ENCODE measurements at places on chromosomes 12 and 14.

- no peak for DNase-seq
Observed at GRCh38 chr12:15726027-15726877, 62.9 kb downstream of the EPS8 start.

- peak; percentile 86 for DNase-seq
Observed at GRCh38 chr12:57069523-57069922, 9.1 kb downstream of the NEMP1 start.

DNA sequence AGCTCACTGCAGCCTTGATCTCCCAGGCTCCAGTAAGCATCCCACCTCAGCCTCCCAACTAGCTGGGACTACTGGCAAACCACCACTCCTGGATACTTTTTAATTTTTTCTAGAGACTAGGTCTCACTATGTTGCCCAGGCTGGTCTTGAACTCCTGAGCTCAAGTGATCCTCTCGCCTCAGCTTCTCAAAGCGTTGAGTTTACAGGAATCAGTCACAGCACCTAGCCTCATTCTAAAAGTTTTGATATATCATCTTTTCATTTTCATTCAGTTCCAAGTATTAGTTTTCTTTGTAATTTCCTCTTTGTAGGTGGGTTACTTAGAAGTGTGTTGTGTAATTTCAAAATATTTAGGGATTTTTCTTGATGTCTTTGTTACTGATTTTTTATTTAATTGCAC is 9.6 kb downstream of the CBX5 start:
- no peak for DNase-seq

DNA sequence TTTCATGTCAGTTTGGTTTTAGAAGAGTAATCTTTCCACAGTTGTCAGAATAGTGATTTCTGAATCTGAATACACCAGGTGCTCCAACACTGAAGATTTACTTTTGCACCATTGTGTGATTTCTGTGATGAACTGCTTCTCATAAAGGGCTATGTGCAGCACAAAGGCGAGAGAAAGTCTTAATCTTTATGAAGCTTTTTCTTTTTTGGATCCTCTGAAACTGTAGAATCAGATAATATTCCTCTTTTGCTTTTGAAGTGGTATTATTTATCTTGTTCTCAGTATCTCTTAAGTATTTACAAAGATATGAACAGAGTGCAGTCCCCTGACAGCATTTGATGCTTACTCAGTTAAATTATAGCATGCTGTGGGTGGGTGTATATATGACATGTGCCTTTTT is 207.8 kb downstream of the NAV3 start:
- no peak for DNase-seq

GRCh38 chr14:94400422-94400841 is 12.0 kb upstream of the SERPINA1 start:
- DNase-seq, result no peak

- DNase-seq, result no peak
Observed at GRCh38 chr12:68245180-68246021, 8.0 kb downstream of the IL22 start.

DNA sequence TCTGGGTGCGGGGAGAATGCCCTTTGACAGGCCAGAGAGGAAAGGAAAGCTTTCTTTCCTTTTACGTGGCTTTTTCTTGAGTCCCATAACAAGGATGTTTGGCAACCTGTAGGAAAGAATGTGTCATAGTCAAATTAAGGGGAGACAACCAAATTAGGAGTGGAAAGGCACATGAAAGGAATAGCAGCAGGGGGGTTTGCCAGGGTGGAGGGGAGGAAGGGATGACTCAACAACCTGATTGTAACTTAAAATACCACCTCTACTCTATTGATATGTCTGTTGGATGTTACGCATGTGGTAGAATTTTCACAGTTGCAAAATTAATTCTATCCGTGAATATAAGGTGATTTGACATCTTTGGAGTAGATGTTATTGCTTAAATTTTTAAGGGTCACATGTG is 28.5 kb upstream of the MYBPC1 start:
- DNase-seq, result no peak

- no peak for DNase-seq
Observed at GRCh38 chr12:29638528-29638927, 141.0 kb upstream of the OVCH1 start.

DNA sequence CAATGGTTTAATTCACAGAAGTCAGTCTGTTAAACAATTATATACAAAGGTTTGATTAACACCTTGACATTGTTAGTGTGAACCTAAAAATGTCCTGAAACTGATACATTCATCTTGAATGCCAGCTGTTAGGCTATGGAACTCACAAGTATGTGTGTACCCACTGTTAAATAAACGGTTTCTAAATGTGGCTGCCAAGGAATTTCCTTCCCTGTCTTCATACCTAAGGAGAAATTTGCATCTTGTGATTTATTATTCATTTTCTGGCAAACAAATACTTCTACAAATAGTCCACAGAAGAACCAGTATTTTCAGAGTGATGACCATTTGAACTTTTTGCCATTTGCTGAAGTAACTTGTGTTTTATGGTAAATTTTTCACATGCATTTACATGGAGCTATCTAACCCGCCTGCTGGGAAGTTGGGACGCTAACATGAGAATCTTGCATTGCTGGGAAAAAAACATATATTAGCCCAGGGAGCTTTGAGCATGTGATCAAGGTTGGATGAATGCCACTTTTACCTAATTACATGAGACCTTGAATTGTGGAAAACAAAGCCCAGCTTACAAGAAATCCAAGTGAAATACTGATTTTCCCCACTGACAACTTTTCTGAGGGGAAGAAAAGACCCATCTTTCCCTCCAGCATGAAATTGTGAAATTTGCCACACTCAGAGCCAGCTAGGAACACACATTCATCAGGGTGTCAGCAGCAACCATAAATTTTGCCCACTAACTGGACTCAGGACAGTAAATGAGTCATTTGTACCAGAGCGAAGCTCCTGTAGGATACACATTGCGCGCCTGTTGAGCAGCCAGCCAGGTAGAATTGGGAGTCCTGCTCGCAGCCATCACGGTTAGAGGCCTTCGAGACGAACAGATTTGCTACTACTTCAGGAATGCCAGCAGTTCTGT is 118.0 kb downstream of the KICS2 start:
- DNase-seq, result no peak

- DNase-seq, result no peak
Observed at GRCh38 chr12:116734156-116734768, 3.6 kb downstream of the SPRING1 start.

GRCh38 chr14:101033446-101034165 is 130.1 kb upstream of the RTL1 start:
- DNase-seq, result no peak

GRCh38 chr14:59328454-59328853 is 136.7 kb downstream of the GPR135 start:
- no peak for DNase-seq

DNA sequence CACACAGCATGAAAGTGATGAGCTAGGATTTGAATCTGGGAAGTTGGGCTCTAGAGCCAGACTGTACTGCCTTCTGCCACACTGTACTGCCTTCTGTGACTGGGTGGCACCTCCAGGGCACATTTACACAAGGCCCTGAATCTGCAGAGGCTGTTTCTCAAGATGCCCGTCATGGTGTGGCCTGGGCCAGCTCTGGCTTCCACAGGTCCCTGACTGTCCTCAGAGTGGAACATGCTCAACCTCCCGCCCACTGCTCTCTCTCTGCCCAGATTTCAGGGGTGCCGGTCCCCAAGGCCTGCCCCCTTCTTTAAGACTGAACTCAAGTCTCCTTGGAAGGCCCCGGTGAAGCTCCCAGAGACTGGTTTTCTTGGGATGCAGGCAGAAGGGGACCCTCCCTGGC is 50.2 kb downstream of the C14orf132 start:
- DNase-seq, result no peak
